ENCODE measurements at places on chromosomes 6 and 20.

GRCh38 chr20:19974630-19975435 lies 42.3 kb upstream of the NAA20 start:
- DNase-seq, result no peak

- DNase-seq, result no peak
These were observed 16.3 kb upstream of the VEGFA start for GRCh38 chr6:43753570-43754183.

- DNase-seq, result peak; percentile 52
These were observed 84.3 kb upstream of the RALY start for GRCh38 chr20:33909331-33909921.

DNA sequence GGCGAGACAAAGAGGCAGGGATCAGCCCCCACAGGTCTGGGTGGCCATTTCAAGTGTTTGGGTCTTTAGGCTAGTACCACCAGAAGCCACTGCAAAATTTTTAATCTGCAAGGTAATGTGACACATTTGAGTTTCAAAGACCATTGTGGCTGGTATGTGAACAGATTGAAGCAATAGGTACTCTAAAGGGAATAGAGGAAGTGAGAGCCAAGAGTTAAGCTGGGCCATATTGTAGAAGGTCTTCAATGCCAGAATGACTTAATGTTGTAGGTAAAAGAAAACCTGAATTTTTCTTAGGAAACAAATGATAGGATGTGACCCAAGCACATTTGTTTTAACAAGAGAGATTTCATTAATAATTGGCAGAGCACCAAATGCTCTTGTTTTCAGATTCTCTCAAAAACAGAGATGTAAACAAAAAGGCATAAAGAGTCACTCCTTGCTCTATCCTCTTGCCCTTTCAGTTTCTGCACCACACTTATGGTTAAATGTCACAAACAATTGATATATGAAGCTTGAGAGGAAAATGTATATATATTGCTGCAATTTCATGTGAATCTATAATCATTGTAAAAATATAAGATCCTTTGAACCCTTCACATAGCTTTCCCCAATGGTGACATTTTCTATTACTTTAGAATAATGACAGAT lies 307.1 kb upstream of the PLN start:
- DNase-seq, result no peak

- DNase-seq, result no peak
These were observed 212.8 kb downstream of the ZMYND8 start for GRCh38 chr20:47143657-47144056.

DNA sequence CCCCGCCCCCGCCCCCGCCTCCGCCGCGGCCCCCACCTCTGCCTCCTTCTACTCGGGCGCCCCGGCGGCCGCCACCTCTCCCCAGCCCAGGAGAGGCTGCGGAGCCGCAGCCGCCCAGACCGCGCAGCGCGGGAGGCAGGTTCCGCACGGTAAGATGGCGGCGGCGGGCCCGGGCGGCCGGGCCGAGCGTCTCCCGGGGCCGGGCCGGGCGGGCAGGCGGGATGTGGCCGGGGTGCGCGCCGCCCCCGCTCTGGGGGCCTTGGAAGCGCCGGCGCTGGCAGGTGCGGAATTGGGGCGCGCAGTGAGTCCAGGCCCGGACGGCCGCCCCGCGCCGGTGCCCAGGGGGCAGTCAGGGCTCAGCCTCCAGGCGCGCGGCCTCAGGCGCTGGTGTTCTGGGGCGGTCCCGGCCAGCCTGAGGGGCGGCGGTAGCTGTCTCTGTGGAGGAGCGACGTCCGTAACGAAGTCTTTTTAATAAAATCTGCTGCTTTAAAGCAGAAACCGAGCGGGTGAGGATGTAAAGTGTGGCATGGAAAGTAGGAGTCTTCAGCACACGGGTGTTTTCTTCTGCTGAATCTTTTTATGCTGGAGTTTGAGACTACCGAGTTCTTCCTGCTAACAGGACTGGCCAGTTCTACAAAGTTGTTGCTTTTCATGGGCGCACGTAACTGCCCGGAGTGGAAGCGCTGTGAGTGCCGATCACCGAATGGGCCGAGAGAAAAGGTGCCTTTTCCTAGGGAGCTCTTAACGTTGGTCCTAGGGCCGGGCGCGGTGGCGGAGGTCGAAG lies at the start of gene GID8:
TSS of gene GID8 (plus strand) at position 43 of the 784 bp plus-strand sequence. CDS start 3,356 bp downstream, outside the sequence.
- peak; percentile 64 for DNase-seq

- DNase-seq, result no peak
These were observed 150.2 kb downstream of the IMPG1 start for GRCh38 chr6:75922226-75922625.

- no peak for DNase-seq
These were observed 65.9 kb upstream of the HCRTR2 start for GRCh38 chr6:55108134-55109130.

DNA sequence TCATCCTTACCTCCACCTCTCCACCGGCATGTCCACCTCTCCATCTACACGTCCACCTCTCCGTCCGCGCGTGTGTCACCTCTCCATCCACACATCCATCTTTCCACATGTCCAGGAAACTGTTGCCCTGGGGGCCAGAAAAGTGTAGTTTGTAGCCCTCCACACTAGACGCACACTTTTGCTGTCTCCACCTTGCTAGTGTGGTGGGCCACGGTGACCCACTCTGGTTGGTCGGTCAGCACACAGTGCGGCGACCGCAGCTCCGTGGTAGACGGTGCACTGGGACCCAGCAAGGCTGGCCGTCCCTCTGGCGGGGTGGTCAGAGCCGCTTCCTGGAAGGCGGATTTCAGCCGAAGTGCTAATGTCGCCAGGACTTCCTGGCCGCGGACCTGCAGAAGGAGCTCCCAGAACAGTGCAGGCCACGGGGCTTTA lies 268.6 kb downstream of the DLL1 start:
- DNase-seq, result no peak

- no peak for DNase-seq
These were observed 318.6 kb downstream of the PRKN start for GRCh38 chr6:162408826-162409535.

DNA sequence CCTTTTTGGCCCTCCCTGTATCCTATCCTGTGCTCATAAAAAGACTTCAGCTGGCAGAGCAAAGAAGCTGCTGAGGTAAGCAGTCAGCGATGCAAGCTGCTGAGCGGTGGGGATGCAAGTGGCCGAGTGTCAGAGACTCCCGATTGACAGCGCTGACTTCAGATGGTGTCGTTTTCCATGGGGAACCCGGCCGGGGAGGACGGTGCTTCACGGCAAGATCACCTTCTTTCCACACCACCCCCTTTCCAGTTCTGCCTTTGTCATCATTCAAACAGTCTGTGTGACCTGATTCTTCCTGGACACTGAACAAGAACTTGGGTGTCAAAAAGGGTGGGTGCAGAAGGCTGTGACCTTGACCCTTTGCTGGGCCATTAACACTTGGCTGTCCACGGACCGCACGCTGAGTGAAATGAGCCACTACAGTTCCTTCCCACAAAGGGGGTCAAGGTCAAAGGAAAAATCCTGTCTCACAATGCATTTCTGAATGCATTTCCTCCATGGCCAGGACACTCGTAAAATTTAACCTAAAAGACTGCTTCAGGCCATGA lies 52.9 kb upstream of the UNC93A start:
- no peak for DNase-seq

- peak; percentile 29 for DNase-seq
These were observed 113.1 kb upstream of the ZNF217 start for GRCh38 chr20:53706466-53707370.

DNA sequence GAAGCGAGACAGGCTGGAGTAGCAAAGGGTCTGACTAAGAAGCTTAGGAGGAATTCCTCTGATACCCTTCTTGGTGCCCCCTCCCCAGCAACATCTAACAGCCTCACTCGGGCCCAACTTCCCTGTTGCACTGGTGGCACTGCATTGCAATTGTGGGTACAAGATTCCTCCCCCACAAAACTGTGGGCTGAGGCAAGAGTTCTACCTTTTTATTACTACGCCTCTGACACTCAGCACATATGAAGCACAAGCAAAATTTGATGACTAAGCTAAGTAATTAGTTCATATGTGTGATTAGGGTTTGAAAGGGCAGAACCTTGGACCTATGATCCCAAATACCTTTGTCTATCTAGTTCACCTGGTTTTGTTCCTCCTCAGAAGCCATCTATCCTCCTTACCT lies 83.5 kb downstream of the ZHX3 start:
- DNase-seq, result peak; percentile 4

DNA sequence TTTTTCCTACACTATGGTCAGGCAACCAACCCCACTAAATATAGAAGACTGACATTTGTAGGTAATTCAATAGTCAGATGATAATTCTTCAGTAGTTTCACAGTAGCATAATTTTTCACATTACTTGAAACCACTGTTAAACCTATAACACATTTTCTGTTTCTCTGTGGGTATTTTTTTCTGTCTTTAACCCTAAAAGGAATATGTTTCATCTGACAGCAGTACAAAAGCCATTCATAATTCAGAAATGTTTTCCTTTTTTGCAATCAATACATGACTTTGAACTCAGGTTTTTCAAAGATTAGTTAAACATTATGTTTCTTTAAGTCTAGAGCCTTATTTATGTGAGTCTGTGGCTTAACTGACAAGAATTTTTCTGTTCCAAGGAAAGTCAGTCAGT lies 128.6 kb upstream of the RUNX2 start:
- peak; percentile 78 for DNase-seq

- DNase-seq, result peak; percentile 94
These were observed 8.1 kb upstream of the UBR2 start for GRCh38 chr6:42555477-42556457.

DNA sequence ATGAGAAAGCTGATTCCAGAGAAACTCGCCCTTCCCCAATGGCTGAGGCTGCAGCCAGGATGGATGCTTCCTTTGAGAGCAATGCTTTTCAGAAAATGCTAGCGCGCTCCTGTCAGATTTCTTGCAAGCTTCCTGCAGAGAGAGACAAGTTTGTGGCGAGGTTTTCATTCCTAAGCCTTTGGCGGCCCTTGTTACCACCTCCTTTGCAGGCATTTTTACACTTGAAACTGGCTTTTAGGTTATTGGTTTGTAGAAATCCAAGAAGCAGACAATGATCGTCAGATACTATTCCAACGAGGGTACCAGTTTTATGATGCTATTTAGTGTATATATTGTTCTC lies 1.1 kb downstream of the FNDC1 start:
- no peak for DNase-seq

DNA sequence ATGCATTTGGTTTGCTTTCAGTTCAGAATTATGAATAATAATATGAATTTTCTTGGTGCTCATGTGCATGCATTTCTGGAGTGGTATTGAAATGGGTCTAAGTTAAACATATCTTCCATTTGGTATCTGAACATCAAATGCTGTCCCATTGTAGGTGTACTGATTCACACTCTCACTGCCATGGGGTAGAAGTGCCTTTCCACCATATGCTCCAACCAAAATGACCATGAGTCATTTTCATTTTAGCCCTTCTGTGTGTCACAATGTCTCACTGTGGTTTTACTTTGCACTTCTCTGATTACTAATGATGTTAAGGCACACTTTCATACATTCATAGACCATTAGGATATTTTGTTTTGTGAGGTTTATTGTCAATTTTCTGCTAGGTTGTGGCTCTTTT lies 211.9 kb downstream of the HAO1 start:
- no peak for DNase-seq

GRCh38 chr20:44361021-44361420 lies 5.5 kb downstream of the HNF4A start:
- no peak for DNase-seq

GRCh38 chr20:12847872-12848271 lies 160.9 kb upstream of the SPTLC3 start:
- peak; percentile 25 for DNase-seq

GRCh38 chr20:25206548-25206947 lies 11.0 kb downstream of the ENTPD6 start:
- DNase-seq, result no peak

DNA sequence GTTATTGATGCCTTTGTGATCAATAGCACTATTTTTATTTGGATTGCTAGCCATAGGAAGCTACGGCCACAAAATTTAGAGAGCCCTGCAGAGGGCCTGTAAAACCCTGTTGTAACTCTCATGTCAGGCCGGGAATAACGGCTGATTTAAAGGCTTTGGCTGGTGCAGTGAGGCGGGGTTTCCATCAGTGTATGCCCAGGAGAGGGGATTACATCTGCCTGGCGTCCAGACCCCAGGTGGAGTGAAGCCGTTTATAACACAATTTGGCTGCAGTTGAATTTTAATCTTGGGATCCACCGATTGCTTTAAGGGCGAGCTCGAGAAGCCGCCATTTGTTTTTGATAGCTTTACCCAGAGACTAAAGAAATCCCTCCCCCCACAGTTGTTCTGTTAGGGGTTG lies 29.1 kb upstream of the APCDD1L start:
- DNase-seq, result no peak

GRCh38 chr6:42979523-42980177 lies 669 bp upstream of the PEX6 start:
- DNase-seq, result no peak

DNA sequence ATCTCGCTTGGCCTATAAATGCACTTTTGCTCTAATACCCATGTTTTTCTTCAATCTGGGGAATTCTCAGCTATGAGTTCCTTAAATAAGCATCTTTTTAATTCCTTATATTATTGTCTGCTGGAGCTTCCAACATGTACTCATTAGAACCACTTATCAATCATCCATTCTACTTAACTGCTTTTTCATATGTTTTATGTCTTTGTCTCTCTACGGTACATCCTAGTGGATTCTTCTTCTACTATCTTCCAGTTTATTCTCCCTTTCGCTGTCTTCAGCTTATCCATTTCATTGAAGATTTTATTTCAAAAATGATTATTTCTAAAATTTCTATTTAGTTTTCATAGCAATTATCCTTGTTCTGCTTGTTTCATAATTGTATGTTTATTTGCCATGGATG lies 12.4 kb upstream of the ZSCAN16 start:
- no peak for DNase-seq

- no peak for DNase-seq
These were observed 14.0 kb downstream of the CST3 start for GRCh38 chr20:23623666-23624323.

- peak; percentile 79 for DNase-seq
These were observed 57.2 kb downstream of the CEP43 start for GRCh38 chr6:167056370-167056769.

DNA sequence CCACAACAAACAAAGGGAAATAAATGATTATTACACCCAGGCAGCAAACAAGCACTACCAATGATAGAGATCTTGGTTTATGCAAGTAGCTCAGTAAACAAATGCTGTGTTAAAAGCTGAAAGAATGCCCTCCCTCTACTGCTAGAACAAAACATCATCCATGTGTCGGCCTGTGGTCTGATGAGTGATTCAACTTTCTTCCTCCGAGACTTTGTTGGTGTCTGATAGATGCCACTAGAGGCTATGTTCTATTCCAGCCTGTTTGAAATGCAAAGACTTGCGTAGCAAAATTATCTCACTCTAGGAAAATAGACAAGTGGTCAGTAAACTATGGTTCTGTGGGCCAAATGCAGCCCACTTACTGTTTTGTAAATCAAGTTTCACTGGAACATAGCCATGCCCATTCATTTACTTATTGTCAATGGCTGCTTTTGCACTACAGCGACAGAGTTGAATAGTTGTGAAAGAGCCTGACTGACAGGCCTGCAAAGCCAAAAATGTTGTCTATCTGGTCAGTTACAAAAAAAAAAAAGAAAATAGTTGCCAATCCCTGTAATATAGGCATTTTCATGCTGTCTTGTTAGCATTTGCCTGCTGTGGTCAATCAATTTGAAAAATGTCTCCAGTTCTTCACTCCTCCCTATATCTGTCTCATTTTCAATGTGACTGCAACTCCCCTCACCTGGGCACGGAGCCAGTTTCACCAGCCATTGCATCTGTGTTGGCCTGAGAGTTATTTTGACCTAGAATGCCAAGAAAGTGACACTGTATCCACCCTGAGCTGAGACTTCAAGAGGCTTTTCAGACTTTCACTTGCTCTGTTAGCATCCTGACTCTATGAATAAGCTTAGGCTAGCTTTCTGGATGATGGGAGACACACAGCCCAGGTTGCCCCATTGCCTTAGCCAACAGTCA lies 544.6 kb upstream of the BTBD3 start:
- DNase-seq, result peak; percentile 41

GRCh38 chr20:37565134-37565811 lies 37.6 kb upstream of the BLCAP start:
- DNase-seq, result no peak

Data from OCI-M1 (cell line).